Gastrocnemius medialis (tissue), 4 donors: ENCODE measurements at places on chromosomes 4 and X. TPM values are rescaled to one million over a fixed set of nuclear protein-coding genes. Genes with fewer than 3 reads are reported as not detected.

DNA sequence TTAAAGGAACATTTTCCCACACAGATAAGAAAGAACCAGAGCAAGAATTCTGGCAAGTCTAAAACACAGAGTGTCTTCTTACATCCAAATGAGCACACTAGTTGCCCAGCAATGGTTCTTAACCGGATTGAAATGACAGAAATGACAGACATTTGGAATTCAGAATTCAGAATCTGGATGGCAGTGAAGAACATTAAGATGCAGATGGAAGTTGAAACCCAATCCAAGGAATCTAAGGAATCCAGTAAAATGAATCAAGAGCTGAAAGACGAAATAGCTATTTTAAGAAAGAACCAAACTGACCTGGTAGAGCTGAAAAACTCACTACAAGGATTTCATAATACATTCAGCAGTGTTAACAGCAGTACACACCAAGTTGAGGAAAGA lies 21.5 kb downstream of the ANAPC10 start:
- no peak overlapping the region for H3K27ac ChIP-seq
- DNase-seq, result no peak
- no peaks in the 10 kb centered on the region for H3K4me1 ChIP-seq
- H3K27me3 ChIP-seq, result no peaks in the 10 kb centered on the region
- no peaks in the 10 kb centered on the region for H3K36me3 ChIP-seq

- DNase-seq, result no peak
- H3K4me3 ChIP-seq, result no peak overlapping the region
- H3K27me3 ChIP-seq, result no peaks in the 10 kb centered on the region
- no peaks in the 10 kb centered on the region for H3K36me3 ChIP-seq
These were observed 53.0 kb downstream of the JADE3 start for GRCh38 chrX:46965125-46965758.

DNA sequence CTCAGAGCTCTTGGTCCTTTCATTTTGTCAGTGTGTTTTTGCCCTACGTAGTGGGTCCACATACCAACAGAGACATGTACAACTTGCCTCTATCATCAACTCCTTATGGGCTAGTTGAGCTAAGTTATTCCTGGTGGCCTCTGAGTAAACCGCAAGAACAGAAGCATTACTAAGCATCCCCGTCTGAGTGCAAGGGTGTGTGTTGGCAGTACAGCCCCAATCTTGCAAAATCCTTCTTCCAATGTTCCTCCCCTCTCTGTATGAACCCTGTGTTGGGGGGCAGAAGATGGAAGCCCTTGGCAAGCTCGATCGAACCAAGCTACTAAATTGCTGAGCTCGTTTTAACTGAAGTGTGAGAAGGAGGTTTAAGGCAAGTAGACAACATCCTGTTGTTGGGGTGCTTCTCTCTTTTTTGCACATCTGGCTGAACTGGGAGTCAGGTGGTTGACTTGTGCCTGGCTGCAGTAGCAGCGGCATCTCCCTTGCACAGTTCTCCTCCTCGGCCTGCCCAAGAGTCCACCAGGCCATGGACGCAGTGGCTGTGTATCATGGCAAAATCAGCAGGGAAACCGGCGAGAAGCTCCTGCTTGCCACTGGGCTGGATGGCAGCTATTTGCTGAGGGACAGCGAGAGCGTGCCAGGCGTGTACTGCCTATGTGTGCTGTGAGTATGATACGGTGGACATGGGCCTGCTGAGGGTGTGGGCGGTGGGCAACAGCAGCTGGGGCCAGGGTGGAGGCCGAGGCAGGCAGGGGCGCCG lies at the start of gene SH2D1A:
TSS of gene SH2D1A (plus strand) at position 447 of the 760 bp plus-strand sequence. CDS start at position 527, 80 bp downstream.
- DNase-seq, result no peak
- no peaks in the 10 kb centered on the region for H3K27me3 ChIP-seq
- no peak within 1 kb of the TSS for H3K4me3 ChIP-seq
- no peaks in the 10 kb centered on the region for H3K36me3 ChIP-seq

DNA sequence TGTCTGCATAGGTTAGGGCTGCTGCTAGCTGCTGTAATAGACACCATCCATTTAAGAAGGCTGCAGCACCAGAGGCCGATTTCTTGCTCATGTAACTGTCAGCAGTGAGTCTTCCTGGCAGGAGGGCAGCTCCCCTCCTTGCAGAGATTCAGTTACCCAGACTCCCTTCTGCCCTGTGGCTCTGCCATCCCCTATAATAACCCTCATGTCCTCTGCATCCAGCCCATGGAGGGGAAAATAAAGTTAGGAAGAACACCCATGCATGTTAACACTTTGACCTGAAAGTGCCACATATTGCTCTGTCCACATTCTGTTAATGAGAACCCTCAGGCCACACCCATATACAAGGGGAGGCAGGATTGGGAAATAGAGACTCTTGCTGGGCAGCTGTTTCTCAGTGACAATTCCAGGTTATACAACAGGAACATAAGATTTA lies 5.4 kb downstream of the STBD1 start:
- H3K36me3 ChIP-seq, result peaks cover 17% of the 10 kb centered on the region
- no peaks in the 10 kb centered on the region for H3K27me3 ChIP-seq
- DNase-seq, result peak; percentile 87
- H3K27ac ChIP-seq, result peak overlapping the region; percentile 69
- peaks cover 50% of the 10 kb centered on the region for H3K4me1 ChIP-seq
- no peak overlapping the region for H3K4me3 ChIP-seq

- DNase-seq, result no peak
- no peaks in the 10 kb centered on the region for H3K27me3 ChIP-seq
- H3K4me3 ChIP-seq, result no peak overlapping the region
- H3K36me3 ChIP-seq, result no peaks in the 10 kb centered on the region
- no peak overlapping the region for H3K27ac ChIP-seq
These were observed 79.3 kb downstream of the FRAS1 start for GRCh38 chr4:78136109-78137081.

- no peaks in the 10 kb centered on the region for H3K36me3 ChIP-seq
- no peak for DNase-seq
- peaks cover 38% of the 10 kb centered on the region for H3K4me1 ChIP-seq
- H3K4me3 ChIP-seq, result no peak overlapping the region
- no peaks in the 10 kb centered on the region for H3K27me3 ChIP-seq
- no peak overlapping the region for H3K27ac ChIP-seq
These were observed 19.2 kb downstream of the PPP3CA start for GRCh38 chr4:101328063-101328602.

DNA sequence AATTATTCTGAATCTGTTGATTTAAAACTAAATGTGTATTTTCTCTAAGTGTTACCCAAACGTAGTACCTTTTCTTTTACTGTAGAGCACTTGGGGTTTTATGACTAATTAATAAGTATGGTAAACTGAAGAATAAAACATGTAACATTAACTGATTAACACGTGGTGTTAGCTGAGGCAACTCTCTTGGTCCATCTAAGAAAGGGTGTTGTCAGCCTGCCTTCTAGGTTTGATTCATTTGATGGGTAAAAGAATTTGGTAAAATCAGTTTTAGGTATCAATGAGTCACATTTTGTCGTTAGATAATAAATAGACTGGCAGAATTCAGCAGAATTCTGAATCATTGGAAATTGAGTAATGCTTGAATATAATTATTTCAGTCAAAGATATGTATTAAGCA lies 99.7 kb downstream of the AFF1 start:
- H3K4me1 ChIP-seq, result peaks cover 100% of the 10 kb centered on the region
- no peaks in the 10 kb centered on the region for H3K27me3 ChIP-seq
- peak overlapping the region; percentile 93 for H3K27ac ChIP-seq

Gene IQCM
- total RNA-seq, result not detected

- H3K36me3 ChIP-seq, result no peaks in the 10 kb centered on the region
- H3K4me1 ChIP-seq, result no peaks in the 10 kb centered on the region
- no peak for DNase-seq
- H3K27ac ChIP-seq, result no peak overlapping the region
These were observed 69.6 kb upstream of the ATXN3L start for GRCh38 chrX:13389501-13389900.

DNA sequence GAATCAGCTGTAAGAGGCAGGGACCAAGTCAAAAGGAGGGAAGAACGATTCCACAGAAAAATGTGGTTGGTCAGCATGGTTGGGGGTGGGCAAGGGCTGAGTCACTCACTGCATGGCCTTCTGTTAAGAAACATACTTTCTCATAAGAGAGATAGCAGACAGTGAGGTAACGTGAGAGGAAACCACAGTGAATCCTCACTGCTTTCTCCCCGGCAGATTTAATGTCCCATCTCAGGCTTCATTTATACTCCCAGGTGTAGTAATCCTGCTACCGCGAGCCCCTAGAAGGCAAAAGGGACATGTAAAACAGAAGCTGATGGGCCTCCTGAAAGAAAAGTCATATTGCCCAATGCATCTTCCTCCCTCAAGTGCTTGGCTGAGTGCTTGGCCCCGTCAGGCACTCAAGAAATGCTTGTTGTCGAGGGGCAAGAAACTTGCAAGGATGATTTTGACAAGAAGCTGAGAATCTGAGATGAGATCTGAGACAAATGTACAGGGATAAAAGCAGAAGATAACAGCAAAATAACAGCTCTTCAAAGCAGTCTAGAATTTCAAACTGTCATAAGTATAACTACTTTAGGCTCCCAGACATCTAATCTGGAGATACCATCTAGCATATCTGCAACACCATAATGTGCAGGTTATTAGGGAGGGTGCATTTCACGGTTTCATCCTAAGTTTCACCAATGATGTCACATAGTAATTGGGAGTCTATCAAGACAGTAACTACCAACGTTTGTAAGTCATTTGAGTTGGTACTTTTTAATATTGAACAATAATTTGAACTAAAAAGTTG lies 40.2 kb downstream of the SH3KBP1 start:
- H3K36me3 ChIP-seq, result no peaks in the 10 kb centered on the region
- H3K27me3 ChIP-seq, result no peaks in the 10 kb centered on the region
- H3K27ac ChIP-seq, result no peak overlapping the region
- H3K4me3 ChIP-seq, result no peak overlapping the region
- no peaks in the 10 kb centered on the region for H3K4me1 ChIP-seq
